ENCODE measurements at places on chromosomes 3 and 15.

GRCh38 chr3:44992555-44993470, 16.8 kb downstream of the EXOSC7 start:
- DNase-seq: no peak

DNA sequence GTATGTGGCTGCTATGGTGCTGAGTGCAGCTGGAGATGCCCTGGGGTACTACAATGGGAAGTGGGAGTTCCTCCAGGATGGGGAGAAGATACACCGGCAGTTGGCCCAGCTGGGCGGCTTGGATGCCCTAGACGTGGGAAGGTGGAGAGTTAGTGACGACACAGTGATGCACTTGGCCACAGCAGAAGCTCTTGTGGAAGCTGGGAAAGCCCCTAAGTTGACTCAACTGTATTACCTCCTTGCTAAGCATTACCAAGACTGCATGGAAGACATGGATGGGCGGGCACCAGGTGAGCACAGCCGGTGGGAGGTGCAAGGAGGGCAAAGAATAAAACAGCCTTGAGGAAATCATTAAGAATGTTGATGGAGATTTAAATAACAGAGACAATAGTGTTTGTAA, 2.9 kb downstream of the ADPRH start:
- DNase-seq: no peak

DNA sequence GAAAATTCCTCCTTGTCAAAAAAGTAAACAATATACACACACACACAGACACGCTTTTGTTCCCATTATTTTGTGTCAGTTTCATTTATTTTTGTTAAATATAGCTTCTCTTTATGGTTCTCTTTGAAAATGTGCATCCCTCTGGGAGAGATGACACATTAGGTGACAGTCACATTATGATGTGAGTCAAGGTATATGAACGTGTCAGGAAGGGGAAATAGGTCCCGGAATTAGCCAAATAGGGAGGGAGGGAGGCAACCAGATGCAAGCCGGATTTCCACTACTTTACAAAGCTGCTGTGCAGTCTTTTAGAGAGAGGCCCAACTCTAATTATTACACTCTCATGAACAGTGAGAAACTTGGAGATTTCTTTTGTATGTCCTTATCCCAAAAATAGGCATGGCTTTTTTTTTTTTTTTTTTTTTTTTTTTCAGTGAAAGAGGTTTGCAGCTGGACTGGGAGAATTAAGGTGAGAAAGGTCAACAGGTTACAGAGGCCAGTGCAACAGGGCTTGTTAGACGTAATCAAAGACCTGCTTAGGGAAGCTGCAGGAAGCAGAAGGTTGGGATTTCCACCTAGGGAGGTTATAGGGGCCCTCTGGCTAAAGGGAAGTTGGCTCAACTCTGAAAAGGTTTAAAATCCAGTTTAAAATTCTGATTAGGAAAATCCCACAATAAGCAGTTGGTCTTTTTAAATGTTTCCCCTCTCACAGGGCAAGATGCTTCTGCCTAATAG, 240.5 kb upstream of the UBE2E1 start:
- DNase-seq: no peak

DNA sequence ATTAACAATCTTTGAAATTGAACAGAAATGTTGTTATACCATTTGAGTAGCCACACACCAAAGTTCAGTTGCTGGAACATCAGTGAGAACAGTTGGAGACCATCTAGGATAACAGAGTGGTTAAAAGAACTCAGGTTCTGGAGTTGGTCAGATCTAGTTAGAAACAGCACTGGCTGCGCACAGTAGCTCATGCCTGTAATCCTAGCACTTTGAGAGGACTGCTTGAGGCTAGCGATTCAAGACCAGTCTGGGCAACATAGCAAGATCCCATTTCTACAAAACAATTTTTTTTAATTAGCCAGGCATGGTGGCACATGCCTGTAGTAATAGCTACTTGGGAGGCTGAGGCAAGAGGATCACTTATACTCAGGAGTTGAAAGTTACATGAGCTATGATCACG, 7.6 kb upstream of the PKM start:
- no peak for DNase-seq

GRCh38 chr3:188339410-188340295, 185.7 kb downstream of the LPP start:
- no peak for DNase-seq

DNA sequence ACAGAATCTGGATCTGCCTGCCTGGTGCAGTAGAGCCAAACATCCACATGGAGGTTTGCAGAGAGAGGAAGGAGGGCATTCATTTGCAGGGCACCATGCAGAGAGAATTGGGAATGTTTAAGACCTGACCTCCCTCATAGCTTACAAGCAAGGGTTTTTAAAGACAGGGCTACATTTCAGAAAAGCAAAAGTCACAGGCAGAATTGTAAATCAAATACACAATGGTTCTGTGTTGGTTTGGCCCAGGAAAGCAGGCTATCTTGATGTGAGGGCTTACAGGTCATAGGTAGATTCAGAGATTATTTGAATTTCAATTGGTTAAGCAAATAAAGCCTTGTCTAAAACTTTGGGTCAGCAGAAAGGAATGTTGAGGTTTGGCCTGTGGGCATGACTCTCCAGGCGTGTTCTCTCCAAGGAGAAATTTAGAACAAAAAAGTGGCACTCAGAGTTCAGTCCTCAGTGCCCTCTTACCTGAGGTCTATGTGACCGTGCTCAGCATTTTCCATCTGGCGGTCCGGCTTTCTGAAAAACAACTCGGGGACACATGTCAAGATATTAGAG, 91.5 kb downstream of the CD47 start:
- DNase-seq: no peak

DNA sequence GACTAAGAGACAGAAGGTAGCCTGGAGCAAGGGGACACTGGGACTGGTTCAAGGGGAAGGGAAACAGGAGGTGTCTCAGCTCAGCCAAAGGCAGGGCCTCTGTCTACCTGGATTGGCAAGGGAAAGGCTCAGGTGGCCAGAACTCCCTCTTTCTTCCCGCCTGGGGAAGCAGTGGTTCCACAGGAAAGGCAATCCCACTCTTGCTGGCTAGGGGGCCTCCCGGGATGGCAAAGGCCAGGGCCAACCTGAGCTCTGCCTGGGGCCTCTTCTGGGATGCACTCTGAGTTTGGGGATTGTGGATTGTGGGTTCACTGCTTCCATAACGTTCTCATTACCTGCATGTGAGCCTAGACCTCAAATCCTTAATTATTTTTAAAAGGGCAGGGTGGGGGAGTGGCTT, 13.0 kb upstream of the PARP6 start:
- DNase-seq: no peak

DNA sequence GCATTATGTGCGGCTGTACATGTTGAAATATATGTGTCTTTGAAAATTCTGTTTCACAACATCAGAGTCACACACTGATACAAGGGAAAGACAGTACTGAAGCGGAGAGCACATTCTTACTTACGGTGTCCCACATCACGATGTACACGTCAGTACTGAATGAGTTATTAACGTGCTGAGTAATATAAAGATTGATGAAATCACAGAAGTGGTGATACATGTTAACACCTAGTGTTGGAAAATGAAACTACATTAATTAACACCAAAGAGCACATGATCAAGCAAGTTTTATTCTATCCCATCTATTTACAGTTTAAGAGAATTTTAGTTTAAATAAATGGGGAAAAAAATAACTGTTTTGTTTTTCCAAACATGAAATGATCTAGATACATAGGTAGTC, 15.6 kb downstream of the EOGT start:
- no peak for DNase-seq

DNA sequence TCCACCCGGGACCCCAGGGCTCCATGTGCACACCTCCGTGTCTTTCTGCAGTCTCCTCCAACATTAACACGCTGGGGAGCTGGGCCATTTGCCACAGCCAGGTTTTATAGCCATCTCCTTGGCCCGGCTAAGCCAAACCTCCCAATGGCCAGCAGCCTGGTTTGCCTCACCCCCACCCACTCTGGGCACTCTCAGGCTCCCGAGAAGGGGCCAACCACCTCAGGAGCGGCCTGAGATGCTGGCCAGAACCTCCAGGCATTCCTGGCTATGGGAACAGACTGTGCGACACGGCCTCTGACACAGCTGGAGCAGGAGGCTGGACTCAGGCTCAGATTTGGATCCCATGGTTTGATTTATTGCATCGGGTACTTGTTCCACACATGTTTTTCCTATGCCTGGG, 289.7 kb downstream of the RPLP1 start:
- no peak for DNase-seq

DNA sequence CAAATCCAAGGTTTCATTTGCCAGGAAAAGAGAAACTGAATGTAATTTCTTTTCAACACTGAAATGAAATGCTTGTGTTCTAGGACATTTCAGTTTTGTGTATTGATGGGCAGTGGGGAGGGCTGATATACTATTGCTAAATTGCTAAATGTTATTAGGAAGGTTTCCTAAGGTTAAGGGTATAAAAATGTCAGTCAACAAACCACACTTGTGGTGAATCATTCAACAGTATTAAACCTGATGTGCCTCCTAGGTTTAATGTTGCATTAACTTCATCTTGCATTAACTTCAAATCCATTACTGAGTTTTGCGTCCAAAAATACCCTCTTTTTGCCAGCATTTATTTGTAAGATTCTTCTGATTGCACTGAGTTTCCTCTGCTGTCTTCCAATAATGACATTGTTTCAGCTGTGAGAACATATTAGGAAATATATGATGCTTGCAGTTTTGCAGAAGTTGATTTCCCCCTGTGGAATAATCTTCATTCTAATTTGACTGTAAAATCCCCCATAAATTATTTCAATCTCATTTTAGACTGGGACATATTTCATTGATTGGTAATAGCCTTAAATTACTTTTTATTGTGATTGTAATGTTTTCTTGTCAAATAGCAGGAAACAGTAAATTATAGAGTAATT, 758.3 kb downstream of the GBE1 start:
- DNase-seq: no peak

DNA sequence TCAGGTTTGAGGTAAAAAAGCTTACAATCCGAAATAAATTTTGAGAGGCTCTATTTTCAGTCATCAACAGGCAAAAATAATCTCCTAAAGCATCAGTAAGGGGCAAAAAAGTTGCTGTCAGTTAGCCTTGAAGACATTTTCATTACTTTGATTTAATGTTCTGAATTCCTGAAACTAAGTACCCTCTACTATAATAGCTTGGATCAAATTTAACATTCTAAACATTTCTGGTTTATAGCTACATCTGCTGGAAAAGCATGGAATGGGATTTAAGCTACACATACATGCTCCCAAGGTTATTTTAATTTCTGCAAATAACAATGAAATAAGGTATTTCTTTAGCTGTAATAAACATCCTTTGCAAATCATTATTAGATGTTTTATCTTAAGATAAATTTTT, 245.4 kb downstream of the ULK4 start:
- no peak for DNase-seq

GRCh38 chr3:73542136-73542535, 82.6 kb downstream of the PDZRN3 start:
- DNase-seq: no peak

DNA sequence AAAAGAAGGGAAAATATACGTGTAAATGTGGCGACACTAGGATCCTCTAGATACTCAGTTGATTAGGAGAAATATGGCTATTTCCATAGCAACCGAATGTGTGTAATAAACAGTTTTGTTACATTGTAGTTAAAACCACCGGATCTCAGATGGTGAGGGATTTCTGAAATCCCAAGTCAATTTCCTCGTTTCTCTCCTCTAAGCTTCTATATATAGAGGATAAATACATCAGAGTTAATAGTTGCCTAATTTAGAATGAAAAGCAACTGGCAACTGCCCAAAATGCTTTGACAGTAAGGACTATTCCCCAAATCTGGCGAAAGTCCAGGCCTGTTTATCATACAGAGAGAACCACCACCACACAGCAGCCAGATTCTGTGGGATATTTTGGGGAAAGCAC, 112.6 kb downstream of the GABRB3 start:
- DNase-seq: no peak

DNA sequence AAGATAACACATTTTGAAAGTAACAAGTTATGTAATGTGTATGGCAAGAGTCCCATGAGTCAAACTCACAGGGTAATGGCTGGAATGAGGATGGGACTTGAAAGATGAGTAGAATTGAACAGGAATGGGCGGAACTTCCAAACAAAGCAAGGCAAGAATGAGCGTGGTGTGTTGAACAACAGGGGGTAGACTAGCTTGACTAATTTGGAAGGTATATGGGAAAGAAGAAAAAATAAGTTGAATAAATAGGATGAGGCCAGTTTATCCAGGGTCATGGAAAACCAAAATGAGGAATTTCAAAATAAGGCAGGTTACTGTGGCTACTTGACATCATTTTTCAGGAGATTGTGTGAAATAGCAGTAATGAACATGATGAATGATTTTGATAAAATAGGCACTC, 2.5 kb upstream of the DPH6 start:
- no peak for DNase-seq

DNA sequence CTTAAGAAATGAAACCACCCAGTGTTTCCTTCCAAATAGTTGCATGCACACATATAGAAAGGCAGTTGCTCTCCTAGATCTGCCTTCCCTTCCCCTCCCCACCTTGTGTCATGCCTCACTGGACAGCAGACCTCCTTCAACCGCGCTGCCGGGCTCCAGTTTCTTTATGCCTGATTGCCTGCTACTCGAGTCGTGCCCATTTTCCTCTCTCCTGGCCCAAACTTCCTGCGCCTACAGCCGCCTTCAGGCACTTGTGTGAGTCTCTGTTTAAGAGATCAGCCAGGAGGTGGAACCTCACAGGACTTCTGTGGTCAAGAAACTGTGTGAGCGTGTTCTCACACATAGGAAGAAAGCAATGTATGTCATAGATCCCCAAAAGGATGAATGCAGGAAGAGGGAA, 8.8 kb upstream of the FAM107A start:
- DNase-seq: no peak
